Stimulated activated CD4-positive, alpha-beta T cell treated with anti-CD3 and anti-CD28 coated beads, Interleukin-4, amount 100 ng/mL, for 1 hour (primary cell): ENCODE measurements at places on chromosomes 3 and 15.

- no peak for DNase-seq
Measured at GRCh38 chr3:25572919-25573385, 91.8 kb downstream of the TOP2B start.

DNA sequence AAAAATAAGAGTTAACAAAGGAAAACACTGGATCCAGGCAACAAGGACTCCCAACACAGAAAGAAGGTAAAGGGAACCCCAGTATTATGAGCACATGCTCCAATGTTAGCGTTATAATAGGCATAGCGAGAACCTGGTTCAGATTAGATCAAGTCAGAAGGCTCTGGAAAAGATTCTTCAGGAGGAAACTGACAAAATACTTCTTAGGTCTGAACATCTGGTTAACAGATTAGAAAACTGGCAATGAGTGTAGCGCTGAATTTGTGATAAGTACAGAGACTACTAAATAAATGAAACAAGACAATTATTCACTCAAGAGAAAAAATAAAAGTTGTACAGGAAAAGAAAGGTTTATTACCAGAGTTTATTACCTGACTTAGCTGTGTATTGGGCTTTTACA, 146.1 kb downstream of the DPH6 start:
- DNase-seq = no peak

- DNase-seq = no peak
Measured at GRCh38 chr3:46038916-46039315, 11.6 kb upstream of the XCR1 start.

DNA sequence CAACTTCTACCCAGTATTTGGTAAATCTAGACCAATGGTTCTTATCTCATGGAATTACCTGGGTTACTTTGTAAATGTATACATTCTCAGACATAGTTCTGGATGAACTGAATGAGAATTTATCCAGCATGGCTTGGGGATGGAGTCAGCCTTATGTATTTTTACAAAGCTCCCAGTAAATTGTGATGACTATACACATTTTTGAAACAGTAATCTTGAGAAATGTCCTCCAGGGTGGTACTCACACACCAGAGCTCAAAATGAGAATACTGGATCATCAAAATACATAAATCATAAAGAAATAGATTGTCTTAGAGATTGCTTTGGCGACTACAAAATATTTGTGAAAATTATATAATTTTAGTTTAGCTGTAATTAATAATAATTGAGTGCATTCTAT, 722.1 kb upstream of the DPPA4 start:
- no peak for DNase-seq

DNA sequence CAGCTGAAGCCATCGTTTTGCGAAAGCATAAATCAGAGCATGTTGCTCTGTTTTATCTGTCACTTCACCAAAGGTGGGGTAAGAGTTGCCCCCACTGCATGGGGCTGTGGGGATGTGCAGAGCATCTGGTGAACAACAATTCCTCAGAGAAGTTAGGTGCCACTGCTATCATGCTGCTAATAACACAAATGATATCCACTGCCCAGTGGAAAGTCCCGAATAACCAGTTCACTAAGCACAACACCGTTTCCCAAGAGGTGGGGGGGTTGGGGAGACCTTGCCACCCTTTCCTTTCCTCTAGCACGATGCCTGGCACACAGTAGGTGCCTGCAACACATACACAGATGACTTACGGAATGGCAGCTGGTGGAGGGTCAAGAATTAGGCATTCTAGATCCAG, 38.6 kb downstream of the FAM3D start:
- no peak for DNase-seq

GRCh38 chr3:146184241-146185015, 23.4 kb upstream of the PLOD2 start:
- no peak for DNase-seq

DNA sequence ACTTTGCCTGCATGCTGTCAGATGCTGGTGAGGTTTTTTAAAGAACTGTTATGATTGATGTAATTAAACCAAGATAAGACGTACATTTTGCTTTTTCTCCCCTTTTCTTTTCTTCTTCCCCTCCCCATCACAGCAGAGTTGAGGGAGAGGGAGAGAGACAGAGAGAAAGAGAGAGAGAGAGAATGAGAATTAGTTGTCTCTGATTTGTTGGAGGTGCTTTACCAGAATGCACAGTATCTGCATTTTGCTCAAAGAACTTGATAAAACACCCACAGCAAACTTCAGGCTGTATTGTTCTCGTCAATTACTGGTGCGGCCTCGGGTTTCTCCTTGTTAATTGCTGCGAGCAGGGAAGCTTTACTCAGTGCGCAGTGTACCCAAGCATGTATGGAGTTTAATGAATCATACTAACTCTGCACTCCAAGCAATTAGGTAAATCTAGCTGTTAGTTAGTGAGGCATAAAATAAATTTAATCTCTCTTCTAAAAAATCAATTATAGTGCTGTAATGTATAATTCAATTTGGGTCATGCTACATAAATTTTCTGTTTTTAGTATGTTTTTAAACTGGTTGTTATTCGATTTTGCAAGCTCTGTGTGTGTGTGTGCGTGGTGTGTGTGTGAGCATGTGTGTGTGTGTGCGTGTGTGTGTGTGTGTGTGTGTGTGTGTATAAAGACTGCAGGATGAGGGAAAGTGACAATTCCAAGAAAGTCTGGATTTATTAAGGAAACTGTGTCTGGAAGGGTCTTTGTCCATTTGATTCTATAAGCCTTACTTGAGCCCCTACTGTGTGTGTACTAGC, 273.4 kb downstream of the TLE3 start:
- no peak for DNase-seq

DNA sequence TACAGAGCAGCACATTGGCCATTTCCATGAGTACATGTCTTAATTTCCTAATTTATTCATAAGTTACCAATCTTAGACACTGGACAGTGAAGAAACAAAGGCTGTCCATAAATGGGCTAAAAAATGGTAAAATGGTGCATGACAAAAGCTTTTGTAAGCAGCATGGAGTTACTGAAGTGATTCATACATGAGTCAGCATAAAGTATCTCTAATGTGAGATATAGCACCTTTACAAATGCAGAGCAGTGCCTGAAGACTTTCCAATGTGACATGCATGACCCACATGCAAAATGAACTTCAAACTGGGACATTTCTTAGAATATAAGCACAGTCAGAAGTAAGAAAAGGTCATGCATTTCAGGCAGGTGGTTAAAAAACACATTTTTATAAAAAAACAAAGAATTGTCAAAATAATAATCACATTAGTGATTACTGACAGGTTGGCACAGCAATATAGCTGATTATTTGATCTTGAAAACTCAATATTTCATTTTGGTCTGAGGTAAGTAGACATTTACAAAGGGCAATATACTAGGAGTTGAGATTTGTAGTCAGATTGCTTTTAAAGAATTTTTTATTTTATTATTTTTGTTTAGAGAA, 299.3 kb downstream of the PLCL2 start:
- no peak for DNase-seq

DNA sequence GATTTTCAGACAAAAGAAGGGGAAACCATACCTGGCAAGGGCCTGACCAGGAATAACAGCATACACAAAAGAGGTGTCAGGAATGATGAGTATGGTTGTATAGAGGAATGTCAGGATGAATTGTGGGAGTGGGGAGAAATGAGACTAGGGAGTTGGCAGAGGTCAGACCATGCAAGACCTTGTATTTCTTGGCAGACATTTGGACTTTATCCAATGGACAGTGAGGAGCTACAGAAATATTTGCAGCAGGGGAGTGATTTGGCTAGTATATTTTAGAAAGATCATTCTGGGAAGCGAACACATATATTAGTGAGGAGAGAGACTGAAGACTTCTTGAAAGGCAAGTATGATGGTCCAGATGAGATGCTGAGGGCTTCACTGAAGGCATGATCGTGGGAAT, 25.4 kb upstream of the ALPK3 start:
- DNase-seq = no peak

DNA sequence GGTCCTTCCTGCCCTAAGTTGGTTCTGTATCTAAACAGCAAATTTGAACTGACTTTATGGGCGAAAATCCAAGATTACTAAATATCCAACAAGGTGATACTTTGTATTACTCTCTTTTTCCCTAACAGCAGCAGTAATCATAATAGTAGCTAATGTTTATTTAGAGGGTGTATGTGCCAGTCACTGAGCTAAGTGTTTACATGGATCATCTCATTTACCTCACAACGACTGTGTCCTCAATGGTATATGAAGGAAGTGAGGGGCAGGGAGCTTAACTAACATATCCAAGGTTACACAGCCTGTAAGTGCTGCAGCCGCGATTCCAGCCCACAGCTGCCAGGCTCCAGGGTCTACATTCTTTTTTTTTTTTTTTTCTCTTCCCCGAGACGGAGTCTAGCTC, 10.3 kb upstream of the LRRC34 start:
- DNase-seq = no peak

DNA sequence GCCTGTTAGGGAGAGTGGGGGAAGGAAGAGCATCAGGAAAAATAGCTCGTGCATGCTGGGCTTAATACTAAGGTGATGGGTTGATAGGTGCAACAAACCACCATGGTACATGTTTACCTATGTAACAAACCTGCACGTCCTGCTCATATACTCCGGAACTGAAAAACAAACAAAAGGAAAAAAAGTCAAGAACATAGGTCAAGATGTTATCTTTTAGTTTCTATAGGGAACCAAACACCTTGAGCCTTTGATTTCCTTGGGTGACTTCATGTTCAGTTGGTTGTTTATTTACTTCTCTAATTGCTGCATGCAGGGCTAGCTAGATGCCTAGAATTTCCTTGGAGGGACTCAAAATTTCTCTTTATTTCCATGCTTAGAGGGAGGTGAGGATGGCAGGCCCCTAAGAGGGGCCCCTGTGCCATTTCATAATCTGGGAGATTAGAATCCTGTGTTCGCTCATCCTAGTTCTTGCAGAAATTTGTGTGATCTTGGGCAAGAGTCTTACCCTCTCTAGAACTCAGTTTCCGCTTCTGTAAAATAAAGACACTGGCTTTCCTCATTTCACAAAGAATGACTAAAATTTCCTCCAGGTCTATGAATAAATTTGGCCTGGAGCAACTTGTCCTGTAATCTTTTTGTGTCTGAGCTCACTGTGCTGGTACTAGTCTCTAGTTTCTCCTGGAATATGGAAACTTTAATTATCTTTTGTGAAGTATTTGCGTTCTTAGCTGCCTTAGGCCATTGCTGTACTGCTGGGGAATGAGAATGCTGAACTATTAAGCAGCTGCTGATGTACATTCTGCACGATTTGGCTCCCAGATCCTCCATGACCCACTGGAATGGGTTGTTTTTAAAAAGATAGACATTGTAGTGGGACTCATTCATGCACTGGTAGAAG, 457.5 kb downstream of the EDEM1 start:
- no peak for DNase-seq

- no peak for DNase-seq
Measured at GRCh38 chr15:39663704-39664250, 82.9 kb downstream of the THBS1 start.

GRCh38 chr3:46924921-46925584, 47.5 kb downstream of the PTH1R start:
- DNase-seq = no peak

- DNase-seq = peak; percentile 36
Measured at GRCh38 chr15:55774113-55774970, 31.4 kb upstream of the PRTG start.

DNA sequence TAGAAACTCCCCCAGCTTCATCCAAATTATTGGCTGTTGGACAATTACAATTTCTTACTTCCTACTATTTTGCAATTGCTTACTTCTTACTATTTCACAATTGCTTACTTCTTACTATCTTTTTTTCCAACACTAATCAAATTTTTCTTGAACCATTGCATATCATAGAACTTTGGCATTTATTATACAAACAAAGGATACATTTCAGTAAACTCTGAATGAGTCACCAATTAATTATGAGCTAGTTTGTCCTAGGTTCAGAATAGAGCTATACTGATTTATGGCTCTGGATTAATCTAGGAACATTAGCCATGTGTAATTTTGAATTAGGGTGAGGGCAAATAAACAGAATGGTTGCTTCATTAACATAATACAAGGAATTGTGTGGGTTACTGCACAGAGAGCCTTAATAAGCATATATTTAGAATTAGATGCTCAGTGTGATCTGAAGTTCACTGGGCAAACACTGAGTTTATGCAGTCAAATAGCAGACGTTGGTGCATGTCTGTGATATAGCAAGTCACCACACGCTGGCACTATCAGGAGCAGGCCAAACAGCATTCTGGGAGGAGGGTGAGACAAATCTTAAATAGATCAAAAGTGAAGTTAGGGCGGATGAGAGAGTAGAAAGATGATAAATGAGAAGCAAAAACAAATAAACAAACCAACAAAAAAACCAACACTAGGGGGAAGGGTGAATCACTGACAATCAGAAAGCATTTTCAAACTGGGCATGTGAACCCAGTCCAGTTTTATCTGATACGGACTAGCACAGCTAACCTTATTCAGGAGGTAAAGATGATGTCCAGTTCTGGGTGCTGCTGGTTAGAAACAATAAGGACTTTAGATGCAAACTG, 21.5 kb downstream of the GABRR3 start:
- no peak for DNase-seq

DNA sequence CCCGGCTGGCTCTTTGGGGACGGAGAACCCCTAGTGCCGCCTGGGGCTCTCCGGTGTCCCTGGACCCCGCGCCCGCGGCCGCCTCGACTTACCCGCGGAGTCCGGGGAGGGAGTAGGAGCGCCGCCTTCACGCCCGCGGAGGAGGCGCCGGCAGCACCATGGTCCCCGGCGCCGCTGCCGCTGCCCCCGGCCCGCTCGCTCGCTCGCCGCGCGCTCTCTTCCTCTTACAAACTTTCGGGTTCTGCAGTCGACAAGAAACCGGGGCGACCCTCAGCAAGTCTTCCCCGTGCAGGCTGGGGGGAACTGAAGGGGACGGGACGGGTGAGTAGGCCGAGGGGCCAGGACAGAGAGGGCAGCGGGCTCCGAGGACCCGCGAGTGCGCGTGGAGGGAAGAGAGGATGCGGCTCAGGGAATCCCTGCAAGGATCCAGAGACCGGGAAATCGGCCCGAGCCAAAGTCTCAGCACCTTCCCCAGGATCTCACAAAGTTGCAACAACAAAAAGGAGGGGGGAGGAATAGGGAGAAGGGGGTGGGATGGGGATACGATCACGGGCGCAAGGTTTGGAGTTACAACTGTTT, 2.0 kb downstream of the FOXP1 start:
- peak; percentile 51 for DNase-seq

GRCh38 chr15:45635191-45635638, 386 bp downstream of the SQOR start:
- DNase-seq = peak; percentile 67

- no peak for DNase-seq
Measured at GRCh38 chr15:37898362-37898761, 36.1 kb upstream of the TMCO5A start.

DNA sequence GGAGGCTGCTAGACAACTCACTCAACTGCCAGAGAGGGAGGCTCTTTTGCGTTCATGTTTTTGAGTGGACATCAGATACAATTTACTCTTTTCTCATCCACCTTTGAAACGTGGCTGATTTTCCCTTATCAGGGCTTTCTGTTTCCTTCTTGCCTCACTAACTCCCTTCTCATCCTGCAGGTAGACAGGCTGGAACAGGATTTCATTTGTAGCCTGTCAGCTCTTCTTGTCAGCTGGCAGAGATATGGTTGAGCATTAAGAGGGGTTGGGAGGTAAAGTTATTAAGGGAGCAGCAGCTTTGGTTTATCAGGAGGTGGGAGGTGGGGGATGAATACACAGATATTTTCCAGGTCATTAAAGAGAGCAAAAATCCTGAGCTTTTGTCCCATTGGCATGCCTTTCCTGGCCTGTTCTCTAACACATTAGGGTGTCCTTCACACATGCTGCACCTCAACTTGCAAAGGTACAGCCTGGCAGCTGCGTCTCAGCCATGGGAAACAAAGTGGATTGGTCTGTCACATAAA, 73.5 kb downstream of the PPM1L start:
- no peak for DNase-seq

- no peak for DNase-seq
Measured at GRCh38 chr15:64560998-64561397, 100.6 kb downstream of the ZNF609 start.
